ENCODE measurements at places on chromosomes 11 and 22. TPM values are rescaled to one million over a fixed set of nuclear protein-coding genes. Genes with fewer than 3 reads are reported as not detected.

ADAMTS15 gene
- not detected for total RNA-seq

- DNase-seq: no peak
Observed at GRCh38 chr11:31779374-31779791, 31.7 kb downstream of the PAX6 start.

DNA sequence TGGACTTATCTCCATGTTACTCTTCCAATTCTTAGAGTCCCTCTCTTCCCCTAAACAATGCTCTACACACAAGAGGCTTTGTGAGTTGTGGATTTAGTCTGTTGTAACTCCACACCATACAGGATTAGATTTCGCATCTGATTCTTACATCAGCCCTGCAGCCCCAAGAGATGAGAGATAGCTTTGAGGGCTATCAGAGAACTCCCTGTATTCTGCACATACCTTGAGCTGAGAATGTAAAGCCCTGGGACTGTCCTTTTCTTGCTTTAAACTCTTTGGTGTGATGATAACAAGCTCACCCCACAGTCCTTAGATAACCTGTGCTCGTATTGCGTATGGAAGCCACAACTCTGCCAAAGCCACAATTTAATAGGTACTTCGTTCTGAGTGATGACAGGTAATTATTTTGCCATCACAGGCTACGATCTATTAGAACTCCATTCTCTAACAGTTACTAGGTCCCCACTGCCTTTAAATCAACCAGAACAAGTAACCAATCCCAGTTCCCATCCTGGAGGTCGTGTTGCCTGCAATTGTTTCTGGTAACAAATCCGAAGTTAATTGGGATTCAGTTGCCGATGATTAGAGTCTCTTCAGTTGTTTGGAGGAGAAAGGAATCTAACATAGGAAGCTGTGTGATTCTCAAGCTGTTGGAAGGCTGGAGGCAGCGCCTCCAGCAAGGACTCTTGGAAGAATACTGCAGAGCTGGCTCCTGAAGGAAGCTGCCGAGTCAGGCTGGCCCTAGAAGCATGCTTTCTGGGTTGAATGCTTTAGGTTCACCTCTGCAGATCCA is 1.3 kb upstream of the PARVG start:
- DNase-seq: no peak

DNA sequence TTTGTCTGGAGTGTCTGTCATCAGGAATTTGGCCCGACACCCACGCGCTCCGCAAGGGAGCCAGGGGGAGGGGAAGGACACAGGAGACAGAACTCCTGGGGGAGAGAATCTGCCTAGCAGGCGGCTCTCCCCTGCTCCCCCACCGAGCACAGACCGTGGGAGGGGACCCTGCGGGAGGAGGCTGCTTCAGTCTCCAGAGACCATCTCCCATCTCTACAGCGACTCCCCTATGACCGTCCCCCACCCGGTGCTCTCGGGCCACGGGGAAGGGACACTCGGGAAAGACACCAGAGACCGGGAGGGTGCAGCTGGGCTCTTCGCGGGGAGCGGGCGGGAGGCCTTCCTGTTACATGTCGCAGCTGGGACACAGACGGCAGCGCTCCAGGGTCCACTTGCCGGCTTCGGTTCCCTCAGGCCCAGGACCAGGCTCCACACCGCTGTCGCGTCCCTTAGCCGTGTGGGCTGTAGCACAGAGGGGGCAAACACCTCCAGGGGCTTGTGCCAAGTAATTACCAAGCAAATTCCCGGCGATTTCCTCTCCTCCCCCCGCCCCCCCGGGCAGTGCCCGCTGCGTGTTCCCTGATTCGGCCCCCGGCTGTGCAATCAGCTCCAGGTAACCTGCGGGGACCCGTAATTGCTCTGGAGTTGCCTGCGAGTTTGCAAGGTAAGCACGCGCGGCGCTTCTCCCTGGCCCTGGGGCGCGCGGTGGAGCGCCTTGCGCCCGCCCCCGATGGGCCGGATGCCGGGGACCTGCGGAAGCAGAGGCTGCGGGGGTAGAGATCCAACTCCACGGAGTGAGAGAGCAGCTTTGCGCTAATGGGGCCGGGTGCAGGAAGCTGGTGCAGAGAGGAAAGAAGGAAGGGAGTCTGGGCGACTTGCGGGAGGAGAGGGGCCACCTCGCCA is 155.1 kb upstream of the CADM1 start:
- no peak for DNase-seq

OLFML1 gene
- not detected for total RNA-seq

PAMR1 gene
- not detected for total RNA-seq

DNA sequence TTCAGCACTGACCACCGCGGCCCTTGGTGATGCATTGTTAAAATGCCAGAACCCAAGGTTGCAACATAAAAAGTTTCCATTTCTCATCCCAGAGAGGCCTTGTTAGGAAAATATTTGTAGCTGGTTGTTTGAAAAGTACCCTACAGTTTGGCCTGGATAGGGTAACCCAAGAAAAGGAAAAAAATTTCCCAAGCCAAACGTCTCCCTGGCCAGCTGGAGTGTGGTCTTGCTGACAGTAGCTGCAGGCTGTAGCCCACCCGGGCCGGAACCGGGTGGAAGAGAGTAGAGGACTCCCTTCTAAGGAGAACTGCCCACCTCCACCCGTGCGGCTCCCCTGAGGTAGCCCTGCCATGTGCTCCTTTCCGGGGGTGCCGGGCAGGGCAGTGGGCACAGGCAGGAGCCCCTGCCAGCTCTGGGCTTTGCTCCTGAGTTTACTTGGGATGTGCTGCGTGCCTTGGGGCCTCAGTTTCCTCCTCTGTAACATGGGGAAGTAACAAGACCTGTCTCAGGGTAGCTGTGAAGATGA is 38.5 kb downstream of the IGHMBP2 start:
- DNase-seq: no peak

- DNase-seq: no peak
Observed at GRCh38 chr11:25859776-25860175, 472.2 kb upstream of the ANO3 start.

DNA sequence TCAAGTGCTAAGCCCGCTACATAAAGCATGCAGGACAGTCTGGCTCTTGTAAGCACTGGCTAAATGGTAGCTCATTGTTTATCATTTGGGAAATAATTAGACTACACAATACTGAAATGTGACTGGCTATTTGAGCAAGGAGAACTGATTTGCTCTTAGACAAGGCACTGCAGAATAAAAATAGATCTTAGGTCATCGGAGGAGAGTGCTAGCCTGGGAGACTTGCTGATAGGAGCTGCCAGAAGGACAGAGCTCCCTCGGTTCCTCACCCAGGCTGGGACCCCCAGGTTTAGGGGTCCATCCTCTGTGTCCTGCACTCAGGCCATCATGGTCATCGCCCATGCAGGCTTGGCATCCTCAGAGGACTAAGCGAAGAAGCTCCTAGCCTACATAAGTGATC is 184.4 kb upstream of the NCAM1 start:
- no peak for DNase-seq

MS4A7 gene
- total RNA-seq: not detected

OTUB1 gene
- 61.9 TPM for total RNA-seq

MAML2 gene
- total RNA-seq: 26.6 TPM

GRCh38 chr11:1547467-1548098 is 24.5 kb downstream of the DUSP8 start:
- DNase-seq: no peak

- peak; percentile 25 for DNase-seq
Observed at GRCh38 chr11:76885390-76886097, 24.8 kb downstream of the ACER3 start.

DNA sequence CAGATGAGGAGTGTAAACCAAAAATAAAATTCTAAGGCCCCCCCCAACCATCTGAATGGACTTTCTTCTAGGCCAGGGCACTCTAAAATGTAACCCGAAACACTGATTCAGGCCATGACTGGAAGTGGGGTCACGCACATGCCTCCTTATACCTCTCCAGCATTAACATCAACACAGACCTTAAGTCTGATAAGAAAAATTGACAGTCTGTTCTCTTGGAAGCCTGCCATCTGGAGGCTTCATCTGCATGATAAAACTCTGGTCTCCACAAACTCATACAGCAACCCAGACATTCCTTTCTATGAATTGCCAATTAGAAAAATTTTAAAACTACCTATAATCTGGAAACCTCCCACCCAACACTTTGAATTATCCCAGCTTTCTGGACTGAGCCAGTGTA is 3.9 kb upstream of the SERGEF start:
- DNase-seq: no peak

DNA sequence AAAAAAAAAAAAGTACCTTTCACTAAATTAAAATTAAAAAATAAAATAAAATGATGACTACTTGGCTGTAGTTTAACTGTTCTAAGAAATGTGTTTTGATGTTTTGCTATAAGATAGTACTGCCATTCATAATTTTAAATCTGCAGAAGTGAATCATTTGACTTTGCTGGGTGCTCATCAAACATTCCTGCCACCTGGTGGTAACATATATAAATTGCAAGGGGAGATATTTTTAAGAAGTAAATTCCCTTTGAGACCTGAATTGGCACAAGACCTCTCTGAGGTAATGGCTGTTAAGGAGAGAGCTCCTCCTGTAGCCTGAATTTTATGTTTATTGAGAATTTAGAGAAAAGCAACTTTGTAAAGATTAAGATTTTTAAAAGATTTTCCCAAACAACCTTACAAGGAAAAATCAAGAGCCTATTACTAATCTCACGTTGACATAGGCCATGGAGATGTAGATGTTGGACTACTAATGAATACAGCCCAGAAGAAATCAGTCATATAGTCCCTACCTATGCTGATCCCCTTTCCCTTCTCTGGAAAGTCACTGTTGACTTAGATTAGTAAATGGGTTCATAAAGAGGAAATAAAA is 11.9 kb upstream of the NARS2 start:
- no peak for DNase-seq

- DNase-seq: no peak
Observed at GRCh38 chr11:71252269-71252769, at the start of gene SHANK2. TSS of gene SHANK2 (minus strand) at chr11:71252577. CDS start at chr11:71147326, 105,251 bp downstream.

GRCh38 chr11:96396637-96397036 is 6.8 kb downstream of the JRKL start:
- DNase-seq: no peak

DNA sequence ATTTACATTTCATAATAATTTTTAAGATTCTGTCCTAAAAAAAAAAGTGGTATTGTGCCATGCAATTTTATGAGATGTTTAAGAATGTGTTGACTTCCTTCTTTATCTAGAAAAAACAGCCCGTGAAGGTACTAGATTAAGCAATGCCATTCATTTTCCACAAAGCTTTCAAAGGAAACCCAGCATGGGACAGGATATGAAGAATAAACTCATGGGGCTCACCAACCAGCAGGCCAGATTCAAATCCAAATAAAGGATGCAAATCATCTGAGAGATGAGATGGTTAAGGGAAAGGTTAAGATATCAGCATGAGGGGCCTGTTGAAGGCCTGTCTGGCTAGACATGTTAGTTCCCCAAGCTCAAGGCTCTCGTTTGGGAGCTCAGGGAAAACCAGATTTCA is 199.1 kb downstream of the SWAP70 start:
- no peak for DNase-seq

DNA sequence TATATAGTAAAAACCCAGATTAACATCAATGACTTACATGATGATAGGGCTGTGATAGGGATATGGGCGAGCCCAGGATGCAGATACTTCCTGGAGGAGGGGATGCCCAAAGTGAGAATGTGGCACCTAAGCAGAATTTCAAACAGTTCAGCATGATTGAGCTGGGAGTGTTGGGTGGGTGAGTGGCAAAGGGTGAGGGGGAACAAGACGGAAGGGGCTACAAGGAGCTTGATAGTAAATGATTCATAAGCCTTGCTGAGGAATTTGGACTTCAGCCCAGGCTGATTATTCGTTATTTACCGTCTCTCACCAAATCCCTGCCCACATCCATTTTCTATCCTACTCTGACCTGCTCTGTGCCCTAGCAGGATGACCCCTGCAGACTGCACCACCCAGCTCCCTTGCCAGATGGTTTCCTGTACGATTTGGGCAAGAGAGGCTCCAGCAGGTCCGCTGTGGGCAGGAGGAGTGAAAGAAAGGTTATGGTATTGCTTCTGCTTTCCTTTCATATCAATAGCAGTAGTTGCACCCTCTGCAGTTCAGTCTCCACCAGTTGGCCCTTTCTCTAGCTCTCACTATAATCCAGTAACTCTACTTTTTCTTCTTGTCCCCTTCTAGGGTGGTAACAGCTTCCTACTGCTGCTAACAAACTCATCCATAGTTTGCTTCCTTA is 30.3 kb upstream of the SIK2 start:
- DNase-seq: no peak

GRCh38 chr11:69424748-69425147 is 56.7 kb upstream of the LINC01488 start:
- DNase-seq: no peak

- peak; percentile 89 for DNase-seq
Observed at GRCh38 chr22:40176921-40177737, 596 bp upstream of the TNRC6B start.

CYB5R2 gene
- 8.2 TPM for total RNA-seq

DNA sequence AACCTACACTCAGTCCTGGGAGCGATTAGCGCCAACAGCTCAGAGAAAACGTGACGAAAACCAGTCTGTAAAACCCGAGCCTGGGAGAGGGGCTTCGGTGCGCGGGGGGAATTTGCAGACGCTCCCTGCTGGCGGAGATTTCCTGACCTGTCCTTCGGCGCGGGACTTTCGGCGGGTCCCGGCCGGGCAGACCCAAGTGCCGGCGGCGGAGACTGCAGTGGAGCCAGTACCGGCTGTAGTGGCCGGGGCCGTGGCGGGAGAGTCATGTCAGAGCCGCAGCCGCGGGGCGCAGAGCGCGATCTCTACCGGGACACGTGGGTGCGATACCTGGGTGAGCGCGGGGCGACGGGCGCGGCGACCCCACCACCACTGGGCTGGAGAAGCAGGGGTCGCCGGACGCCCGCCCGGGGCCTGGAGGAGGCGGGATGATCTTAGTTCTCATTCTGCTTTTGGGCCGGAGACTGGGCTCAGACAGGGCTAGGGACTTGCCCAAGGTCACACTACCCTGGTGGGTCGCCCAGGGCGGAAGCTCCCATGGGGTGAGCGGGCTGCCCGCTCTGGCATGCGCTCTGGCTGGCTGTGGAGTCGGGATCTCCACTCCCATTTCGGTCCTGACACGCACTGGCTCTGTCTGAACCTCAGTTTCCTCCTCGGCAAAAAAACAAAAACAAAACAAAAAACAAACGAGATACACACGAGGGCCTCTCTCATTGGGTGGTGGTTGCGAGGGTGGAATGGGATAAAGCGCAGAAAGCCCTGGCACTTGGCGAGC is at the start of gene MTFP1:
TSS of gene MTFP1 (plus strand) at position 153 of the 772 bp plus-strand sequence. CDS start at position 265, 112 bp downstream.
- DNase-seq: peak; percentile 52

GRCh38 chr11:75298191-75298975 is 53.1 kb downstream of the ARRB1 start:
- DNase-seq: no peak

GRCh38 chr11:12392672-12393071 is 15.3 kb downstream of the PARVA start:
- no peak for DNase-seq

- DNase-seq: no peak
Observed at GRCh38 chr11:116420030-116420429, 352.8 kb downstream of the BUD13 start.

MMP7 gene
- total RNA-seq: not detected

DNA sequence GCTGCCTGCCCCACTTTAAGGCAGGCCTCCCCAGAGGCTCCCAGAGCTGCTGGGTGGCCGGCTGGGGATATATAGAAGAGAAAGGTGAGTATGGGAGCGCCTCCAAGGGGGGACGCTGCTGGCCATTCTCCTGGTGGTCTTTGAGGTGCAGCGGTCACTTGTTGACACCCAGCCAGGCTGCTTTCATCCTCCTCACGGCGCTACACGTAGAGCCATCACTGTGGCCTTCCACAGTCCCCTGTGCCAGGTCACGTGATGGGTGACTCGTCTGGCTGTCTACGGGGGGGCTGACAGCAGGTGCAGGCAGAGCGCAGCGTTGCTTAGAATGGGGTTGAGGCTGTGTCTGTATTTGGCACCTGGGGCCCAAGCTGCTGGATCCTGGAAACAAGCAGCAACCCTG is 1.9 kb downstream of the ACR start:
- no peak for DNase-seq

GRCh38 chr11:44348721-44349120 is 38.8 kb upstream of the ALX4 start:
- DNase-seq: no peak
